Activated CD8-positive, alpha-beta memory T cell treated with anti-CD3 and anti-CD28 coated beads for 48 hours (primary cell): ENCODE measurements at places on chromosomes 1 and 21.

DNA sequence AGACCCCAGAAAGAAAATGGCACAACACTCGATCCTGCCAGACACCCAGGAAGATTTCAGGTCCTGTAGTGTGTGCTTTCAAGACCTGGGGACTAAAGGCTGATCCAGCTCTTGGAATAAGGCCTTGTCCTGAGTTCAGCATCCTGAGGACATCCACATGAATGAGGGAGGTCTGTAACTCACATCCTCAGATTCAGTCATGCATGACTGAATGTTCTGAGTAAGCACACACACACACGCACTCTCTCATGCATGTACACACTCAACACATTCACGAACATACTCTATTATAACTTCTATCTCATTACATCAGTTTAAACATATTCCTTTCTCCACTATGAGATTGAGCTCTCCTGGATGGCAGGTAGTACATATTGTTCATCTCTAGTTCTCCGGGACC lies 273.4 kb upstream of the BEND5 start:
- DNase-seq: no peak

GRCh38 chr1:59596956-59597355 lies 217.8 kb upstream of the HOOK1 start:
- DNase-seq: no peak

DNA sequence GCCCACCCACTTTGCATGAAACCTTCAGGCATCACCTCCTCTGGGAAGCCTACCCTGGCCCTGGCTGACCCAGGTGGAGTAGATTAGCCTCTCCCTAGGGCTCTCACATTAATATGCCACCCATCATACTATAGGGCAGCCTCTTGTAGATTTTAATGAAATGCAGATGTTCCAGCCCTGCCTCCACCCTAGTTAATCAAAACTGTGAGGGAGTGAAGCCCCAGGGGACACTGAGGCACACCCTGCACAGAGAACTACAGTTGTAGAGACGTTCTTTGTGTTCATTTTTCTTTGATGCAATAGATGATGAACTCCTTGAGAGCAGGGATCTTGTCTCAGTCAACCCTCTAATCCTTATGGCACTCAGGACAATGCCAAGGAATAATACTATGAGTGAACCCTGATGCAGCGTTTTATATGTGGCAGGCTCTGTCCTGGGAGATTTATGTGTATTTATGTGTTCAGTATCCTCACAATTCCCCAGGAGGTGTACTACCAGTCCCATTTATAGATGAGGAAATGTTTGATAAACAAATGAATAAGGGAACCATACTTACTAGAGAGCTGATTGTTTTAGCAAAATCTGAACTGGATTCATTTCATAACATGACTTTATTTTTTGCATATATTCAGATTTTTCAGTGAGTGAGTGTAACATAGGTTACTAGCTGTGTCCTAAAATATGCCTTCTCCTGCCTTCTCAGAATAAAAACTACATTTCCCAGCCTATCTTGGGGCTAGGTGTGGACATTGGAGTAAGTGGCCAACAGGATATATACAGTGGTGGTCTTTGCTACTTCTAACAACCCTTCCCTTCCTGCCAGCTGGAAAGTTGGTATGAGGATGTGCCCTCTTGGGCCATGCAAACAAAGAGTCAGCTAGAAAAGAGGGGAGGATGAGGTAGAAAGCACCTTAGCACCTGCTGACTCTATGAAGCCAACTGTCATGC lies 23.5 kb upstream of the PRELP start:
- no peak for DNase-seq

DNA sequence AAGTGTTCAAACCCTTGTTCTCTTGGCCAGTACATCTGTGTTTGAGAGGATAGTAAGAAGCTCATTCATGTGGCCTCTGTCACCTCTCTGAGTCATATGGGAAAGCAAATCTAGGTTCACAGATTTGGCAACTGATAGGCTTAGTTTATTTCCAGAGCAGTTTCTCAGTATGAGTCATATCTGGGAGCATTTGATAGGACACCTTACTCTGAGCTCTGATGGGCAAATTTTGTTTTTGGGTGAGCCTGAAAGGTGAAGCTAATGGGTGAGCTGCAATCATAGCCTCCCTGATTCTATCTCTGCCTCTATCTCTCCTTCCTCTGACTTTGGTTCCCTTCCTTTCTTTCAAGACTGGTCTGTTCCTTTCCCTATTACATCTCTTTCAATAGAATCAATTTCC lies 134.4 kb downstream of the S1PR1 start:
- no peak for DNase-seq

- no peak for DNase-seq
These were observed 144.2 kb downstream of the DHRS3 start for GRCh38 chr1:12473596-12474362.

DNA sequence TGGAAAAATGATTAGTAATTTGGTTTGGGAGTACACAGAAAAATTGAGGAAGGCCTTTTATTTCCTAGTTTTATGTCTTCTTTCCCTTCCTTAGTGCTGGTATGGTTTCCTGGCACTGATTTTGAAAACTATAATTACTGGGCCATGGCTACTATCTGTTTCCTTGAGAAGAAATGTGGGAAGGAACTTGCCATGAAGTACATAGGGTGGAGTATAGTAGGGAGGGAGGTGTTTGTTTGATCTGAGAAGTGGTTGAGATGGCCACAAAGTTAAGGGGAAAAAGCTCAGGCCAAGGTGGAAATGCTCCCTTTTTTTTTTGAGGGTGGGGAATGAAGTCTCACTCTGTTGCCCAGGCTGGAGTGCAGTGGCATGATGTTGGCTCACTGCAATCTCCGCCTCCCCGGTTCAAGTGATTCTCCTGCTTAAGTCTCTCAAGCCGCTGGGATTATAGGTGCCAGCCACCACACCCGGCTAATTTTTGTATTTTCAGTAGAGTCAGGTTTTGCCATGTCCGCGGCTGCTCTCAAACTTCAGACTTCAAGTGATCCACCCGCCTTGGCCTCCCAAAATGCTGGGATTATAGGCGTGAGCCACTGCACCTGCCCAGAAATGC lies 11.3 kb downstream of the HJV start:
- no peak for DNase-seq

- no peak for DNase-seq
These were observed 193.4 kb downstream of the APP start for GRCh38 chr21:25977068-25977611.

DNA sequence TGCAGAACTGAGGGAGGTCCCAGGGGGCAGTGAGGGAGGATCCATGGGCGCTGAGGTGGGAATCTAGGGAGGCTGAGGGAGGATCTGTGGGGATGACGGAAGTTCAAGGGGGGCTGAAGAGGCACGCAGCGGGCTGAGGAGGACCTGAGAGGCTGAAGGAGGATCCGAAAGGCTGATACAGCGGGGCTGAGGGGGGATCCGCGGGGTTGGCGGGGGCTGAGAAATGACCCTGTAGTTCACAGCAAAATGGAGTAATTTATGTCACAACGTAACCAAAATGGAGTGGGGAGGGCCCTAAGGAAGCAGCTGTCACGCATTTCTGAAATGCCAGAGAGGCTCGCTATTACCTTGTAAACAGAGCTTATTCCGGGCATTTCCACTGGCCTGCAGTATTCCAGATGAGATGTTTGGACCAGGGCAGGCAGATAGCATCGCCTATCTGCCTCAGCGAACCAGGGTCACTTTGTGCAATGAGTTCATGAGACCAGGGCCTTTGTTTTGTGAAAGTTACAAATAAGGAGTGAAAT lies 926 bp upstream of the MRPL55 start:
- no peak for DNase-seq

GRCh38 chr1:111269825-111270406 lies 20.7 kb upstream of the CHIA start:
- no peak for DNase-seq

- no peak for DNase-seq
These were observed 28.8 kb downstream of the TTLL7 start for GRCh38 chr1:83970114-83970513.
